ENCODE measurements at places on chromosomes 12 and 14. TPM values are rescaled to one million over a fixed set of nuclear protein-coding genes. Genes with fewer than 3 reads are reported as not detected.

The TAS2R8 gene
- not detected for total RNA-seq

The WNT1 gene
- not detected for total RNA-seq

The SMIM41 gene
- not detected for total RNA-seq

The PROX2 gene
- total RNA-seq = 1.5 TPM

The KCNH5 gene
- not detected for total RNA-seq

The KITLG gene
- 0.08 TPM for total RNA-seq

The CFAP251 gene
- total RNA-seq = 1.3 TPM

The TCL1A gene
- total RNA-seq = 3.0 TPM

The ADCY6 gene
- 0.18 TPM for total RNA-seq

The SERPINA5 gene
- not detected for total RNA-seq

The IL22 gene
- total RNA-seq = 0.31 TPM

The ITPK1 gene
- total RNA-seq = 87.4 TPM

The RNASE3 gene
- not detected for total RNA-seq

The OAS2 gene
- total RNA-seq = 122 TPM

The ASCL1 gene
- not detected for total RNA-seq

The GUCY2C gene
- total RNA-seq = not detected

The ERH gene
- total RNA-seq = 403 TPM

The FAM222A gene
- total RNA-seq = 1.1 TPM

The SLC25A21 gene
- total RNA-seq = not detected

The C12orf54 gene
- total RNA-seq = not detected
